C1 segment of cervical spinal cord (tissue), 14 donors: ENCODE measurements at places on chromosomes 2 and 18.
A peak's percentile ranks its signal among the peaks of the same experiment; 100 is the strongest.

DNA sequence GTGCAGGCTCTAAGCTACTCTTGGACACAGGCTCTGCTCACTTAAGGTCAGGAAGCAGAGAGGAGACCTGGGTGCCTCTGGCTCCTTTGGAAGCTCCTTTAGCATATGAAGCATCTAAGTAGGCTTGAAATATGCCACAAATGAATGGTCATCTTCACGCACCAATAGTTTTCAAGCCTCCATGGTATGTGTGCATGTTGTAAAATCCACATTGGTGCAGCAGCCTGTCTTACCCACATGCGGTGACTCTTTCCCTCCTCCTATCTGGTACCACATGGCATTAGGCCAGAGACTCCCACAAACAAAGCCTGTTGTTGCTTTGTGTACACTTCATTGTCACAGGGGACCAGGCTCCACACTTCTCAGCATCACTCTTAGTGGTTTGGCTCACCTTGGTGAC, 442.2 kb upstream of the RAB12 start:
- DNase-seq: no peak

DNA sequence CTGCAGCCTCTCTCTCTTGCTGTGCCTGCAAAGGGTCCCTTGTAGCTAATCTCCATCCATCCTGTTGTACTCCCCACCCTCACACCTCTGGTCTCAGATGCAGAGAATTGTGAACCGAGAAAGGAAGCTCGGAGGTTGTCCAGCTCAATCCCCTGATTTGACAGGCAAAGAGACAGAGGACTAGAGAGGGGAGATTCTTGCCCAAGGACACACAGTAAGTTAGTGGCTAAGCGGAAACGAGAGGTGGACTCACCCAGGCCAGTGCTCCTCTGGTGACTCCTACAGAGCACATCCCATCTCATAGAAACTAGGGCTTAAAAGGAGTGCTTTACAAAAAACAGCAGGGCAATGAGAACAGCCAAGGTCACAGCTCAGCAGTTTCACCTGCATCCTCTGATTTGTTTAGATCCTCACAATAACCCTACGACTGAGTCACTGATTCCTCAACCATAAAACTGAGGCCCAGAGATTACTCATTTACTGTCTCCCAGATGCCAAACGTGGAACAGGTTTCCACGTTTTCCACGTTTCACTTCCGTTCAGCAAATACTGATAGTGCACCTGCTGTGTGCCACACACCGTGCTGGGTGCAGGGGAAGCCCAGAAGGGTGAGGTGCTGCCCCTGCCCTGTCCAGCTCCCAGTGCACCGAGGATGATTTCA, 22.1 kb downstream of the EHD3 start:
- no peak for DNase-seq

DNA sequence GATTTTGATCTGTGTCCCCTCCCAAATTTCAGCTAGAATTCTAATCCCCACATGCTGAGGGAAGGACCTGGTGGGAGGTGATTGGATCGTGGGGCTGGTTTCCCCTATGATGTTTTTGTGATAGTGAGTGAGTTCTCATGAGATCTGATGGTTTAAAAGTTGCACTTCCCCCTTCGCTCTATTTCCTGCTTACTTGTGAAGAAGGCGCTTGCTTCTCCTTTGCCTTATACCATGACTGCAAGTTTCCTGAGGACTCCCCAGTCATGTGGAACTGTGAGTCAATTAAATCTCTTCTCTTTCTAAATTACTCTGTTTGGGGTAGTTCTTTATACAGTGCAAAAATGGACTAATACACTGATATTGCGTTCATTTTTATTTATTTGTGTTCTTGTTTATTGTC, 636.8 kb upstream of the LINC00305 start:
- DNase-seq: no peak

DNA sequence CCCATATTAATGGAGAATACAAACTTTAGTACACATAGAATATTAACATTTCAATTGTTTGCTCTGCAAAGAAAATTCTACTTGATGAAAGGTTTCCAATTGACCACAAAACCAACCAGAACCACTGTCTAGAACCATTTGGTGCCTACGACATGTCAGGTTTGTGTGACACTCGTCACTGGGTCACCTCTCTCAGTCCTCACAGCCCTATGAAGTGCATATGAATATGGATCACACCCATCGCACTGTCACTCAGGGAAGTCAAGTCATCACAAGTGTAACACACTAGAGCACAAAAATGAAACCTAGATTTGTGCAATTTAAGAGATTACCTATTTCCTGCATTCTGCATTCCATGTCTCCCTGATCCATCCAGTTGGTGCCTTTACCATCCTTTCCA, 43.7 kb downstream of the PTPN2 start:
- DNase-seq: no peak

DNA sequence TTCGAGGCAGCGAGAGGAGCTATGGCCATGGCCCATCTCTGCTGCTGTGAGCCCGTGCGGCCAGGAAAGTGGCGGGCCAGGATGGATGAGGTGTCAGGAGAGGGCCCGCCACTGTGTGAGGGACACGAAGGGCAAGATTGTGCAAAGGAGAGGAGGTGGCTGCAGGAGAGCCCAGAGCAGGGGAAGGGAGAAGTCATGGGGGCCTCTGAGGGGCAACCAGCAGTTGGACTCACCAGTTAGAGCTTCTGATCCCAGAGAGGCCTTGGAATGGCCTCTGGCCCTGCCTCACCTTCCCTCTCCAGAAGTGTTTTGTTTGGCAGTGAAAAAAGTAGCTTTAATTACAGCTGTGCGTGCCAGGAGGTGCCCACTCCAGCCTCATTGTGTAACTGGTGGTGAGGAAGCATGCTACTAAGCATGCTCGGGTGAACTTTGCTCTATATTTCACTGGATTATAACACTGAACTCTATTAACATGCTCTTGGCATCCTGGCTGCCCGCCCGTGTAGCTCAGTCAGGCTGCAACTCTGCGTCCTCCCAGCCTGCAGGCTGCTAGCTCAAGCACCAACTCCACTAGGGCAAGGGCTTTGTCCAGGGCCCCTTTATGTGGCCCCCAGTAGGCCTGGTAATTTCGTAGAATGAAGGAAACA, 34.2 kb downstream of the IMPA2 start:
- no peak for DNase-seq

GRCh38 chr18:71115261-71115660, 826.4 kb downstream of the SOCS6 start:
- no peak for DNase-seq

DNA sequence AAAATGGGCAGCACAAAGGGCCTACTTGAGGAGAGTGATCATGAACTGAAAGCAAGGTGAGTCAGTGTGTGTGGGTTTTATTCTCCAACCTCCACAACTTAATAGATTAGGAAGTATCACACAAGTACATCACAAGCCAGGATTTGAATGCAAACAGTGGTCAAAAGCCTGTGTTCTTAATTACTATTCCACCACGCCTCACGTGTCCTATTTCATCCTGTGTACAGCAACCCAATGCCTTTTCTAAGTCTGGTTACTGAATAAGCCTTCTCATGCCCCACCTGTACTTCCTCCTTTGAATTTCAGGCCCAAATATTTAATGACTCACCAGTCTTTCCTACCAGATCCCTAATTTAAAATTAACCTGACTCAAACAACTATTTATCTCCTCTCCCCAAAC, 755.7 kb upstream of the SLC8A1 start:
- DNase-seq: no peak

DNA sequence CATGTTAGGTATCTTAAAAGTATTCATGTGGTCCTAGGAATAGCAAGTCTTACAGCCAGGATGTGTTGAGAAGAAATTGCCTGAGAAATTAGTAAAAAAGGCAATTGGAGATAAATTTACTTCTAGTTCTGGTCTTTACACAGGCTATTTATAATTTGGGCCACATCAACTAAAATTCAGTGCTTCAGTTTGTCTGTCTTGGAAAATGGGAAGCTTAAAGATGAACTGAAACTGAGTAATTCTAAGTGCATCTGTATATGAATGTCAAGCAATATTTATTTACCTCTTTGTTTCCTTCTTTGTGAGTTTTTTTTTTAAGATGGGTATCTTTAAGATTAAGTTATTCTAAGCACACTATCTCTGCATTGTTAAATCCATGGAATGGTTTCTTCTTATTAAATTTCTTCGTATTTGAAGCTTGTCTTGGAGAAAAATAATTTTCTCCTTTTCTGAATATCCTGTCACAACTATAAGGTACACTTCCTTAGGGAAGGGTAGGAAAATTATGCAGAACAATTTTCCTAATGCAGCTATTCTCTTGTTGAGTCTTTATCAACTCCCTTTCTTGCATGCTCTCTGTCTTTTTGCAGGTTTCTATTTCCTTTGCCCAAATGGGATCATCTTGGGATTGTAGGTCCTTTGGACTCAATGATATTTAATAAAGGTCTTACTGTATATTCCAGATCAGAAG, 39.7 kb upstream of the MMADHC start:
- DNase-seq: no peak

DNA sequence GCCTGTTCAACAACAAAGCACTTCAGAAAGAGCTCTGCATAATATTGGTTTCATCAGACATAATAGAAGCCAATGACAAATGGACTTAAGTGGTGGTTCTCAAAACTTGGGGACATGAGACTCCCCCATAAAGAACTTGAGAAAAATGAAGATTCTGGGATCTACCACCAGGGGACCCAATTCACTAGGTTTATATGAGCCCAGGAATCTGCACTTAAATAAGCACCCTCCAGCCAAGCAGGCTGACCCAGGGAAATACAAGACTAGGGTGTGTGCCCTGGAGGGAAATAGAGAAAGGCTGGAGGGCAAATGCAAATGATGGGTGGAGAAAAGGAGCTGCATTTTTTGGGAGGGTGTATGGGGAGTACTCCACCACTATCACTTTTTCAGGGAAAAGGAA, 52.5 kb downstream of the SATB2 start:
- DNase-seq: no peak

- peak; percentile 68 for DNase-seq
Measured at GRCh38 chr2:236168110-236169080, at the start of gene GBX2. TSS of gene GBX2 (minus strand) at chr2:236168386. CDS start at chr2:236167971, 415 bp downstream.

DNA sequence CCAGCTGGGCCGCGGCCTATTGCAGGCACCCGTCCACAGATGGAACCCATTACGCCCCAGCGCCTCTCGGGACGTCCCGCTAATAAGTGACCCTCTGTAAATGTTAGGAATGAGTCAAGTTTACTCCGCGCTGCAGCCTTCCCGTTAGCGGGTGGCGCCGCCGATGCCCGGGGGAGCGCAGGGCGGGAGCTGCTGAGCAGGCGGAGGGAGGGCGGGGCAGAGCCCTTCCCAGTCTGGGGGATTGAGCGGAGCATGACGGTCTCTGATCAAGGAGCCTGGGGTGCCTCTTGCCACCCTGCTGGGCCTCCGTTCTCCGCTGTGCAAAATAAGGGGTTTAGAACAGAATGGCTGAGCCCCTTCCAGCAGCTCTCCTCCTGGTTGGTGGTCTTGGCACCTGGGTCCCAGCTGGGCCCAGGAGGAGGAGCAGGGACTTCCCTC, 10.5 kb downstream of the CROCC2 start:
- DNase-seq: no peak

GRCh38 chr2:121095257-121096080, 189.5 kb downstream of the TFCP2L1 start:
- no peak for DNase-seq

DNA sequence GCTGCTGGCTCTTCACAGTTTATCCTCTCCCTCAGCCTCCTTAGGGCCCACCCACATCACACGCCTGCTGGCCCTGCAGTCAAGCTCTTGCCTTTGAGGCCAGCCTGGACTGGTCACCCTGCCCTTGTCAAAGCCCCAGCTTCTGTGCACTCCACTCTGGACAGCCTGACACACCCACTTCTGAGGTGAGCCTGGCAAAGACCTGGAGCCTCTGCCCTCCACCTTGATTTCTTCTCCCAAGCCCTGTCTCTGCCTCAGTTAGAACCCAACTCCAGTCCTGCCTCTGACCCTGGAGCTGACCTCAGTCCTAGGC, 37.0 kb upstream of the TAF1B start:
- DNase-seq: no peak

DNA sequence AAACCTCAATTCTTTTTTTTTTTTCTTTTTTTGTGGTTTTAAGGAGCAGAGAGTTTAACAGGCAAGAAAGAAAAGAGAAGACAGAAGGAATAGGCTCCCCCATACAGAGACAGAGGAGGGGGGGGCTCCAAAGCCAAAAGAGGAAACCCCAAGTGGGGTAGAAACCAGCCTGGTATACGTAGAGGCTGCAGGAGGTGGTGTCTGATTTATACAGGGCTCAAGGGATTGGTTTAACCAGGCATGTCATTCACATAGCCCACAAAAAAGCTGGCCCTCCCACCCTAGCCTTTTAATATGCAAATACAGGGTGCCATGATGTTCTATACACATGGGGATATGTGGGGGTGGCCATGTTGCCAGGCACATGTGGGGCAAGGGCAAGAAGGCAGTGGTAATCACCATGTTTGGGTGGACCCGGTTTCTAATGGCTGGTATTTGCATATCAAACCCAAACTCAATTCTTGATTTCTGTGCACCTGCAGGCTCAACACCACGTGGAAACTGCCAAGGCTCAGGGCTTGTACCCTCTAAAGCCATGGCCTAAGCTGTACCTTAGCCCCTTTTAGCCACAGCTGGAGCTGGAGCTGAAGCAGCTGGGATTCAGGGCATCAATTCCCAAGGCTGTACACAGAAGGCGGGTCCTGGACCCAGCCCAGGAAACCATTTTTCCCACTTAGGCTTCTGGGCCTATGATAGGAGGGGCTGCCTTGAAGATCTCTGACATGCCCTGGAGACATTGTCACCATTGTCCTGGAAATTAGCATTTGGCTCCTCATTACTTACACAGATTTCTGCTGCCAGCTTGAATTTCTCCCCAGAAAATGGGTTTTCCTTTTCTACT, 170.3 kb downstream of the MAIP1 start:
- DNase-seq: no peak

DNA sequence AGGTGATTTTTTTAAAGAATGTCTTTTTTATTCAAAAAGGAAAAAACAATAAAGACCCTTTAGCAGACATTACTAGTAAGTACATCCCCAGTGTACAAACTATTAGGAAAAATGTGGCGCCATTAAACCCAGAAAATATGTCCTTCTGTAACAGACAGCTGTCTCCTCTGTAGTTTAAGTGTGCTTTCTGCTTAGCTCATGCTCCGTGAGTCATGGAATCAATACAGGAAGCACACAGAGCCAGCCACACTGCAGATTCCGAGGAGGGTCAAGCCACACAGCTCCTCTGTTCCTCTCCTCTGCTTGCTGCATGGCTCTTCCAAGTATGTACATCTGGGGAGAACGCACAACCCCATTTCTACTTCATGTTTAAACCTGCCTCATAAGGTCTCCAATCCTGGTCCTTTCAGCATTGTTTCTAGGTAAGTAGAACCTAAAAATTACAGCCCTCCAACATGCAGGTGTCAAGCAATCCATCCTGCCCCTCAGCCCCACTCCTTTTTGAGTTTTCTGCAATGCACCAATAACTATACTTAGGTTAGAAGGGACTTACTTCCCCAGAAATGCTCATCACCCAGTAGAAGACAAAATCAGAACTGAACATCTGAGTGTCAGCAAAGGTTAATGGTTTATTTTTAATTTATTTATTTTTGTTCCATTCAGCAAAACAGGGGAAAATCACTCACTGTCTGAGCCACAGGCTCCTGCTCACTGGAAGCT, 37.5 kb downstream of the ACVR1 start:
- DNase-seq: no peak

- no peak for DNase-seq
Measured at GRCh38 chr2:119431155-119431975, at the start of gene TMEM37. TSS of gene TMEM37 (plus strand) at chr2:119431854. CDS start at chr2:119431904, 50 bp downstream.

- no peak for DNase-seq
Measured at GRCh38 chr2:136801661-136802060, 36.3 kb downstream of the THSD7B start.
